ENCODE measurements at places on chromosomes 2 and 18. TPM values are rescaled to one million over a fixed set of nuclear protein-coding genes. Genes with fewer than 3 reads are reported as not detected.

GRCh38 chr2:43419876-43420275, 176.0 kb downstream of the THADA start:
- H3K4me1 ChIP-seq: peaks cover 3% of the 10 kb centered on the region
- DNase-seq: no peak
- H3K27ac ChIP-seq: no peak overlapping the region
- no peaks in the 10 kb centered on the region for H3K27me3 ChIP-seq
- no peak overlapping the region for H3K4me3 ChIP-seq

GRCh38 chr18:10320791-10321190, 133.6 kb upstream of the APCDD1 start:
- H3K36me3 ChIP-seq: no peaks in the 10 kb centered on the region
- peaks cover under 1% of the 10 kb centered on the region for H3K4me1 ChIP-seq
- no peak overlapping the region for H3K4me3 ChIP-seq
- H3K27ac ChIP-seq: no peak overlapping the region
- DNase-seq: no peak

DNA sequence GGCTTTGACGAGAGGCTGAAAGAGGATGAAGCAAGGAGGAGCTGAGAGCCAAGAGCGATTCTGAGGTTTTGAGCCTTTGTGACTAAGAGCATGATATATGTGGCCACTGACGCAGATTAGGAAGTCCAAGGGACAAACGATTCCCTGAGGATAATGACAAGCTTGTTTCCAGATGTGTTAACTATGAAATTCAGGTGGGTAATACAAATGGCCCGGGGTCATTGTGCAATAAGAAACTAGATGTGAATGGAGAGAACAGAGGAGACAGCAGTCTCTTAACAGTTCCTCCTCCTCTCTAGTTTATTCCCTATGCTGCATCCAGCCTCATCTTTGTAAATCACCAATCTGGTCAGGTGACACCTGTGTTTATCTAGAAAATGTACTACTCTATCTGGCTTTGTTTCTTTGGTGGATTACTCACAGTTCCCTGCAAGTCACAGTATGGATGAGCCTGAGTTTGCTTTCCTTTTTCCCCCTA, 84.2 kb downstream of the SOCS6 start:
- no peaks in the 10 kb centered on the region for H3K4me1 ChIP-seq
- no peak overlapping the region for H3K4me3 ChIP-seq
- no peaks in the 10 kb centered on the region for H3K27me3 ChIP-seq
- DNase-seq: no peak
- H3K36me3 ChIP-seq: no peaks in the 10 kb centered on the region

- no peaks in the 10 kb centered on the region for H3K27me3 ChIP-seq
- no peaks in the 10 kb centered on the region for H3K4me1 ChIP-seq
- H3K4me3 ChIP-seq: no peak overlapping the region
- H3K27ac ChIP-seq: no peak overlapping the region
- no peak for DNase-seq
These were observed 48.1 kb upstream of the PKDCC start for GRCh38 chr2:41999592-42000281.

DNA sequence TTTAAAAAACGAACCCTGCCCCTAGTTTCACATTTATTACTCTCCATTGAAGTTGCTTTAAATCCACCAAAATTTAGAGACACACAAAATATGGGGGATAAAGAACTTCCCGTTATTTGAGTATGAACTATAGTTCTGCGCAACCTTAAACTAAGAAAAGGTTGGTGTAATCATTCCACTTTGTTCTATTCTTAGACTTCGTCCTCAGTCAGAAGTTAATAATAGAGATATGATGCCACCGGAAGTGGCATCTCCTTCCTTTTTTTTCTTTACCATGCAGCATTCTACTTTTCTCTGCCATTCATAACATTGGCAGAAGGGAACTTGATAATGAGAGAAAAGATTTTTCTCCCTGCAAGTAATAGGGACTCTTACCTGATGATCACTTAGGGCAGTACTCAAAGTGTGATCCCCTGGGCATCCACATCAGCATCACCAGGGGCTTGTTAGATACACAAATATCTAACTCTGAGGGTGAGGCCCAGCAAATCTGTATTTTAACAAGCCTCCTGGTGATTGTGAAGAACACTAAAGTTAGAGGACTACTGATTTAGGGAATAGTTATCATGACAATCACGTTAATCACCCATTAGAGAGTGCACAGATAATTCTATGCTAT, 147.7 kb upstream of the DTNA start:
- no peak for DNase-seq
- H3K4me1 ChIP-seq: no peaks in the 10 kb centered on the region
- H3K4me3 ChIP-seq: no peak overlapping the region
- no peak overlapping the region for H3K27ac ChIP-seq

DNA sequence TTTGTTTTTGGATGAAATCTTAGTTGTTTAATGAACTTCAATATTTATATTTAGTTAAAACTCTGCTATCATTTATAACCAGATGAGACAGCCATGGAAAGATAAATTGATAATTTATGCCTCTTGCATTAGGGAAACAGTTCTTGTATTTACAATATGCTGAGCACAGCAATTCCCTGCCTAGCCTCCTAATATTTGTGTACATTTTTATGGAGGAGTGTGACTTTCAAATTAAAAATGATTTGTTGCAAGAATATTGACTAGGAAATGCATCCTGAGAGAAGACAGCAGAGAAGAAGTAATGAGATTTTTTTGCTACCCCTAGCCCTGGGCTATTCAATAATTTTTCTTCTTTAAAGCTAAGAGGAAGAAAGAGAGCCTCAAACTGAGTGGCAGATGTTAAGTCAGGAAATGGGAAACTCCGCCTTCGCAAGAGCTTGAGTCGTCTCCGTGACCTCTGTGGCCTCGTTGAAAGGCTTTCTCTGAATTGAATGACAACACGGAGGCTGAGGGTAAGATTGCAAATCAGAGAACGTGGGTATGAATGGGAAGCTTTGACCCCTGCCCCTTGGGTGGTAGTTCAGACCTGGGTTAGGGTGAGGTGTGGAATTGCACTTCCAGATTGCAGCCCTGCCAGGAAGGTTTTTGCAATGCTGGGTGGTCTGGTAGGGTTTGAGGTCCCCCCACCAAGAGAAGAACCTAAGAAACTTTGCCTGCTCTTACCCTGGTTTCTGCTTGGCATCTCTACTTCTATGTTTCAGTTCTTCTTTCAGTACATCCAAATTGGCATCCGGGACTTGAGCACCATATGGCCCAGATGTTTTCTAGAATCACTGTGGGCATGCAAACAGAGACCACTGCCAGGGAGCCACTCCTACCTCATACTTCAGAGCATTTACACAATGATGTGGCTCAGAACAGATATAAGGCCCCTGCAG, 210.3 kb upstream of the RBMS1 start:
- DNase-seq: no peak
- no peaks in the 10 kb centered on the region for H3K27me3 ChIP-seq
- H3K27ac ChIP-seq: no peak overlapping the region
- no peak overlapping the region for H3K4me3 ChIP-seq
- H3K4me1 ChIP-seq: peaks cover 10% of the 10 kb centered on the region

DNA sequence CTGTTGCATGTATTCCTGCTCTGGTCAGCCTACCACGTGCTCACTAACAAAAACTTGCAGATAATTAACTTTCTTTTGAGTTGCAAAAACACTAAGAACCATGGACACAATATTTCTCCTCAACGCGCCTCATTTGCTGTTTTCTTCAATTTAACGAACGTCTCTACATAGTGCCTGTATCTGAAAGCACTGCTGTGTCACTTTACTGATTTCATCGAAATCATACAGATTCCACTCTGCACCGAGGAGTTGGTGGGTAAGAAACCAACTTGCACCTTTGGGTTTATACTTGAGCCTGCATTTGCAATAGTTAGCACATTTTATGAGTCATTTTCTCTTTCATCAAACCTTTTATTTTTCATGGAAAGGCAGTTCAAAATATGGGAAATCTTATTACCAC, 145.8 kb downstream of the DCDC2C start:
- no peak overlapping the region for H3K4me3 ChIP-seq
- H3K4me1 ChIP-seq: no peaks in the 10 kb centered on the region
- no peak for DNase-seq
- H3K36me3 ChIP-seq: no peaks in the 10 kb centered on the region
- no peak overlapping the region for H3K27ac ChIP-seq
- no peaks in the 10 kb centered on the region for H3K27me3 ChIP-seq

The KIF5C gene
- total RNA-seq: 0.96 TPM

The TCF4 gene
- total RNA-seq: 102 TPM

The CASP8 gene
- total RNA-seq: 26.3 TPM

The CDK5R2 gene
- total RNA-seq: not detected

Measured in left lung (tissue), 14 donors.